ENCODE measurements at places on chromosomes 2 and 18.

GRCh38 chr2:172021955-172022354 is 22.2 kb downstream of the METAP1D start:
- no peak for DNase-seq

DNA sequence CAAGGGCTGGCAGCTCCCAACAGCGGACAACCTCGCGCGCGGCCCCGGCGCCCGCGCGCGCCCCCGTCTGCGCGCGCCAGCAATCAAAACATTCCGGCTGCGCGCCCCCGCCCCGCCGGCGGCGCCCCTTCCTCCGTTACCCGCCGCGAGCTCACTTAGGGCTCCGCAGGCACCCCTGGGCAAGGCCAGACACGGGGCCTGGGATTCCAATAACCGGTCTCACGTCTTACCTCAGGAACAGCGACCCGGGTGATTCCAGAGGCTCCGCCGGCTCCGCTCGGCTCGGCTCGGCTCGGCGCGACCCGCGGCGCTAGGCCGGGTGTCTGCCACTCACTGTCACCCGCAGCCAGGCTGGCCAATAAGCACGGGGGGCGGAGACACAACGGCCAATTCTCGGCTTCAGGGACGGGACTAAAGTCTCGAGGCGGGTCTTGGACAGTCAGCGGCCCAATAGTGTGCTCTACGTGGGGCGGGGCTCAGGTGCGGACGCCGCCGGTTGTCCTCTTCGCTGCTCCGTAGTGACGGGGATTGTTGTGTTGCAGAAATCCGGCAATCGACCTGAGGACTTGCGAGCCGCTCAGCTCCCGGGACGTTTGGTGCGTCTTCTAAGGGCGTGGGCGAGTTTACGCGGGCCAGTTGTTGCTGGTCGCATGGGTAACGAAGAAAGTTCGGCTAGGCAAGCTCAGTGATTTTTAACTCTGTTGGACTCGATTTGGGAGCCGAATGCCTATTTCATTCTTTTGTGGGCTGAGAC is at the start of the genes ANKZF1 and ATG9A:
Gene ANKZF1, plus strand, starts transcription at position 502 of the 754 bp plus-strand sequence. CDS start 452 bp downstream, outside the sequence.
Gene ATG9A, minus strand, starts transcription at position 332 of the 754 bp plus-strand sequence. CDS start 1,612 bp downstream, outside the sequence.
- peak; percentile 98 for DNase-seq

GRCh38 chr2:3778851-3779495 is 75.6 kb downstream of the DCDC2C start:
- DNase-seq, result no peak

GRCh38 chr2:128348701-128349100 is 30.0 kb upstream of the HS6ST1 start:
- no peak for DNase-seq

DNA sequence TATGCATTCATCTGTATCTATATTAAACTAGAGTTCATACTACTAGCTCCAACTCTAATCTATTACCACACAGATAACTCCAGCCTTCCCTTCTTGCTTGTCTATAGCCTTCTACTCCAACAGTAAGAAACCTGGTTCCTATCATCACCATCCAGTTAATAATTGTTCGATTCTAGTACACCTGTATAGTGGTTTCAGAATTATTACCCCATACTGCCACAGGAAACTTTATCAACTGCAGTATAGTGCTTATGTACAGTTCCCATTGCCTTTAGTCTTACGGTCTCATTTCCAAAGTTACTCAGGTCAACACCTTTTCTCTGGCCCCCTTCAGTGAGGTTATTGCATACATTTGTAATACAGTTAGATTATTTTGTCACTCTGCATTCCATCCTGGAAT is 14.5 kb downstream of the METTL8 start:
- no peak for DNase-seq

DNA sequence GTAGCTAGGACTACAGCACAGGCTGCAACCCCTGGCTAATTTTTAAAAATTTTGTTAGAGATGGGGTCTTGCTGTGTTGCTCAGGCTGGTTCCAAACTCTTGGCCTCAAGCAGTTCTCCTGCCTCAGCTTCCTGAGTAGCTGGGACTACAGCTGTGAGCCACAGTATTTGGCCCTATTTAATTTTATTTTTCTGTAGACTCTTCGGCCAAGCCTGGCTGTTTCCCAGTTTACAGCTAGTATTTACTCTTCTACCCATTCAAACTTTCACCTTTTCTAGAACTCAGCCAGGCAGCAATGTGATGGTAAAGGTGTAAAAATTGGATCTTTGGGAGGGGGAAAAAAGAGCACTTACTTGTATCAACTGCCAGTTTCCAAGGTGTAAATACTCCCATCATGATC is 35.3 kb downstream of the SH3RF3 start:
- no peak for DNase-seq

GRCh38 chr2:7476371-7476770 is 559.2 kb downstream of the RNF144A start:
- no peak for DNase-seq

- no peak for DNase-seq
These were observed 378.8 kb downstream of the SLC4A3 start for GRCh38 chr2:220006152-220006621.

DNA sequence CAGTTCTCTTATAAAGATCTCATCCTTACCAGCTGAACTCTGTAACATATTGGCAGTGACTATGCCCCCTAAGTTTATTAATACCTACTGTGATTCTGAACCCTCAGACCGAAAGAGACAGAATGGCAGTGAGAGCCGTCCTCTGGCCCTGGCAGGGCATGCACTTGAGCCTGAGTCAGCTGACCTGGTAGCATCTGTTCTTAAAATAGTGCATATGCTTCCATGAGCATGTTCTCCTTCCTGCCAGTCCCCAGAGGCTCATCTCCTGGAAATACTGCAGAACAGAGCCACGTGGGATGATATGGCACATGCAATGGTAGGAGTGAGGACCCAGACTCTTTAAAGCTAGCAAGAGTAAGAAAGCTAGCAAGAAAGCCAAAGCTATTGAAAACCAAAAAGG is 59.0 kb downstream of the RASGRP3 start:
- DNase-seq, result no peak

DNA sequence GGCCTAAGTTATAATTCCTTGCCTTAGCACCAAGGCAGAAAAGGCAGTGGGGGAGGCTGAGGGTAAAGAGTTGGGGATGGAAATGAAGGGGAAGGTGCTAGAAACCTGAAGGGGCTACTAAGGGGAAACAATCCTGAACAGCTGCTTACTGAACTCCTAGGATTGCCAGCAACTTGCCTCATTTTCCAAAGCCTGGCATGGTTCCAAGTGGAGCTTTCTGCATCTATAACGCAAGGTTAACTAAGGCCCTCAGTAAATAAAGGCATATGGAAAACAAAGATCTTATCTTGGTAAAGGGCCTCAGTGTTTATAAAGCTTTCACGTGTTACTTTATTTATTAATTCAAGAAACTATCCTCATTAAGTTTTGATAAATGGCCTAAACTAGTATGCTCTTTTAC is 10.9 kb downstream of the MEP1B start:
- no peak for DNase-seq

DNA sequence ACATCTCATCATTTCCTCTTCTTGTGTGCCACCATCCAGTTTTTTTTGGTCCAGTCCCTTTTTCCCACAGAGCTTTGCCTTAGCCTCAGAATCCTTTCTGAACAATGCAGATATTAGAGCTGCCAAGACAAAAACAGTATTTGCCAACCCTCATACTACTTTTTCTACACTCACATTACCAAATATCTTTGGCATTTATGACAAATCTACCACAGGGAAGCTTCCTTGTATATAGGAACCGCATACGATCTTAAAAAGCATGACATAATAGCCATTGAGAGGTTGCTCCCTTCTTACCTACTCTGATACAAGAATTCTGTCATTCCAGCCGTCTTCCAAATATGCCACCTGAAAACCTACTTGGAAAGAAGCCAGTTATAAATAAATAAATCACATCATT is 9.4 kb downstream of the ZNF24 start:
- no peak for DNase-seq

DNA sequence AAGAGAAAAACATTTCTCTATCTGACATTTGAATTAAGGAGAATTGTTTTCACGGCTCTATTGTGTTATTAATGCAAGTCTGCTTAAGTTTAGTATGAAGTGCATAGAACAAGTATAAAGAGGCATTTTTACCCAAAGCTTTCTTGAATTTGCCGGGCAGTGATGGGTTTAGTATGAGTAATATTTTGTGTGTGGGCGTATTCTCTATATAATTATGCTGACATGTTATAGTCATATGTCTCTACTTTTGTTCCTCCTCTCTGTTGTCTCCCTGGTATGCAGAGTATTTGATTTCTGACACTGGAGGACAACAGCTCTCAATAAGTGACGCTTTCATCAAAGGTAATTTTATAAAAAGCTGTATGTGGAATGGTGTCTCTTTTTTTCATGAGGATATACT is 45.9 kb downstream of the PIKFYVE start:
- DNase-seq, result no peak

GRCh38 chr18:10245031-10245845 is 209.2 kb upstream of the APCDD1 start:
- no peak for DNase-seq

GRCh38 chr18:10119528-10119927 is 205.7 kb downstream of the VAPA start:
- no peak for DNase-seq

- no peak for DNase-seq
These were observed 30.9 kb upstream of the KCMF1 start for GRCh38 chr2:84940088-84940470.

GRCh38 chr2:124027182-124027581 is 2.1 kb downstream of the CNTNAP5 start:
- DNase-seq, result no peak

DNA sequence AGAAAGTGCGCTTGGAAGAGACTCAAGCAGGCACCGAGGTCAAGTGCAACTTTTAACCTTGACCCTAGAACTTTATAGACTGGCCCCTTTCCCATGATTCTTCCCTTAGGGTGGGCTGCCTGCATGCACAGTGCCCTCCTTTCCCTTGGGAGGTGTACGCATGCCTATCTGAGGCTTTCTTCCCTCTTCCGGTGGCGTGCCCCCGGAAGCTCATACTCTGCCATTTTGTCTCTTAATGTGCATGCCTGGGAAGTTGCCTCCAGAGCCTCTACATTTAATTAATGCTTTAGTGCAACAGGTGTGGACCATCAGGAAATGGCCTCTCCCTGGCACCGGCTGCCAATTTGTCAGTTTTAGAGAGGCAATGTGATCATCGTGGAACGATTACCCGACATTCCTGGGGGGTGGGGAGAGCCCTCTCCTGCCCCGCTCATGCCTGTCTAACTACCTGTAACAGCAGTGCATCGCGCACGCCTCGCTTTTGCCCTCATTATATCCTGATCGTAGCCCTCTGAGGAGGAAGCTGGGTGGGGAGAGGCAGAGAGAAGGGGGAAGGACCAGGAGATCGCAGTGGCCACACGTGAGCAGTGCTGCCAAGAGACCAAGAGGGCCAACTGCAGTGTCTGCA is 194.8 kb downstream of the TFCP2L1 start:
- no peak for DNase-seq

- no peak for DNase-seq
These were observed 121.5 kb upstream of the SPATS2L start for GRCh38 chr2:200184748-200185627.

DNA sequence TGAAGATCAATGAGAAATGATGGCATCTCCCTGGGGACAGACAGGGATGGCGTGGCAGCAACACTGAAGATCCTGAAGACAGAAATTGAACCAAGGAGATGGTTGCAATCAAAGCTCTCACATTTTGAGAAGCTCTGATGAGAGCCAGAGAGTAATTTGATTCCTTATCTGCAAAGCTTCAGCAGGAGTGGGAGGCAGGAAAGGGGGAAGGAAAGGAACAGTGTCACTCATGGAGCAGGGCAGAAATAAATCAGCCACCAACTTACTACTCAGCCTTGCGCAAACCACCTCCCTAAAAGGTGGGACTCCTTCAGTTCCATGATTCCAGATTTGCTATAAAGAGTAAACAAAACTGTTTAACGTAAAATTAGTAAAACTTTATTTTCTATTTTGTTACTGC is 119.2 kb downstream of the CACNB4 start:
- DNase-seq, result no peak

DNA sequence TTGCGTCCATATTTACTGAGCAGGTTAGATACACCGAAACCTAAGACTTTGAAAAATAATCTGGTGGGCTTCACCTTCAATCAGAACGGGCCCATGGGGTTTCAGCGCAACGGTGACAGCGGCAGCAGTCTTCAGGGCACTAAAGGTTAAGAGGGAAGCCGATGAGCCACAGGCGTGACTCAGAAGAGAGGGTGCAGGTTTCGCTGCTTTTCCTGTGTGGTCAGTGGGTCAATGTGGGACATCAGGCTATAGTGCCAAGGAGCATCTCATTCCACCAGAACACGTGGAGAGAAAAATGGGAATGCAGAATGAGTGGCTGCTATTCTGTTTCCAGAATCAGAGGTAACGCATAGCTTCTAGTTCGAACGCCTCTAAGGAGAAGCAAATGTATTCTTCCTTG is 8.9 kb downstream of the PTGR3 start:
- no peak for DNase-seq

DNA sequence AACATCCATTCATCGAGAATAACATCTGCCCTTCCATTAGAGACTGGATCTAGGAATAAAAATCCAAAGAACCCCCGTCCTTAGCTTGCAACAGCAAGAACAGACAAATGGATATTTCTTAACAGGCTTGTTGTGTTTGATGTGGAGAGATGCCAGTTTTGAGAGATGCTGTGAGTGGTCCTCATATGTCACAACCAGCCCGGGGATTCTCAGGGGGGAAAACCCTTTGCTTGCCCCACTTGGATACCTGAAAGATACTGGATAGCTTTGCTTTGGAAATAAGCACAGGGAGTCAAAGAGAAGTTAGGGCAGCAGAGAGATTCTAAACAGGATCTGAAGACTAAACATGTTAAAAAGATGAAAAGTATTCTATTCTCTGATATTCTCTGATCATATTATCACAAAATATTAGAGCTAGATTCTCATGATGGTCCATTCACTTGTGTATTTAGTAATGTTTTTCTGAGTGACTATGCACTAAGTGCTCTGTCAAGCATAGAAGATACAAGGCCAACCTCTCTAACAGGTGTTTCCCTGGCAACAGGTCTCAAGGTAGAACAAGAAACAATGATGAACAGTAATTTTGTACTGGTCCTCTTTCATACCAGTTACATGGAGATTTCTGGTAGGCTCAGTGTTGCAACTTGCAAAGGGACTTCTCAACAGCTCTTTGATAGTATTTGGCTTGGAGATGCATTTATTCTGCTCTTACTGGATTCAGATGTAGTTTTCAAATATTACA is 348.2 kb downstream of the MYCN start:
- DNase-seq, result no peak

DNA sequence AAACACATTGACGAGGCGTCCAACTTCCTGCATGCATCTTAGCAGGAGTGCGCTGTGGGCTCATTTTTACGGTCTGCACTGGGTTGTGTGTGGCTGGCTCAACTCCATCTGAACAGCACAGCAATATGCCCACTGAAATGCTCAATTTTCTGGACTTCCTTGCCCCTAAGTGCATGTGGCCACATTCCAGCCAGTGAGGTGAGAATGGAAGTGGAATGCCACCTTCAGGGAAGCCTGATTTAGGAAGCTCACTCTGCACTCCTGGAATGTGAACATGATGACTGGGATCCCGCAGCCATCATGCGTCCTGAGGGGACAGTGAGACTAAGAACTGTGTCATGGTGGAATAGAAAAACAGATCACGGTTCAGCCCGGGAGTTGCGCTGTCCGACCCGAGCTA is 76.2 kb downstream of the PSMG2 start:
- DNase-seq, result no peak

All from cerebellar nuclear complex (tissue), 1 donor.